ENCODE measurements at places on chromosomes 12 and 14. TPM values are rescaled to one million over a fixed set of nuclear protein-coding genes. Genes with fewer than 3 reads are reported as not detected.

BEST3 gene
- total RNA-seq = not detected

DNA sequence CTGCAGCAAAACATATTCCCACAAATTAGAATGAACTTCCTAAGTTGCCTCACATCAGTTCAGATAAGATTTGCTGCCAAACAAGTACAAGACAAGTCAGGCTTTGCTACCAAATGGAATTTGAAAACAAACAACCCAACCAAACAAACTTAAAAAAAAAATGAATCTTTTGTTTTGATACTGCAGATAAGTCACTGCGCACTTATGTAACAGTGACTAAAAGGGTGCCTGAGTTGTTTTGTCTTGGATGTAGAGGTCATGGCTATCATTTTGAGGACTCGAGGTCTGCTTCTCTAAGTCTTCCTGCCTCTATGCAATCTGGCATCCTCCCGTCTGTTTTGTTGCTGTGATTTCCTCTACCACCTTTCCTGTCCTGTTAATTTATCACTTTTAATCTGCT, 11.1 kb upstream of the EPS8 start:
- DNase-seq = no peak
- H3K27ac ChIP-seq = no peak overlapping the region
- no peak overlapping the region for H3K4me3 ChIP-seq

DNA sequence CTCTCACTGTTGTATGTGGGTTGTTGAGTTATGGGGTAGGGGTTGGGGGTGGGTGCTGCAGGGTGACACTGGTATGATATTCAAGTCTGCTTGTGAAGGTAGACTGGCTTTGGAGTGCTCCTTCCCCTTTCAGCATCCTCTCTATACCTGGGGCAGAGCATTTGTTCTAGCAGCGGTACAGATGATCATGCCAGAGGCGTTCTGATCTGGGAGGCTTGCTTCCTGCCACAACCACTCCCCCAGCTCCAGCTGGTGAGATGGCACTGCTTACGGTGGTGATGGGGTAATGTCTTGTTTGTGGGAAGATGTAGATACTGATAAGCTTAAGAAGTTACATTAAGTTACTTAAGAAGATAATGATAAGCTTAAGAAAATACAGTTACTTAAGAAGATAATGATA, 131.8 kb downstream of the ERC1 start:
- H3K4me3 ChIP-seq = no peak overlapping the region
- peak; percentile 75 for DNase-seq
- H3K27ac ChIP-seq = no peak overlapping the region
- no peaks in the 10 kb centered on the region for H3K36me3 ChIP-seq
- peaks cover 13% of the 10 kb centered on the region for H3K4me1 ChIP-seq

GRCh38 chr14:25239170-25239569, 189.2 kb upstream of the STXBP6 start:
- H3K36me3 ChIP-seq = no peaks in the 10 kb centered on the region
- no peak overlapping the region for H3K4me3 ChIP-seq
- no peak overlapping the region for H3K27ac ChIP-seq

LBHD2 gene
- total RNA-seq = not detected

GRCh38 chr12:12195516-12195915, 71.3 kb downstream of the LRP6 start:
- DNase-seq = no peak
- peaks cover 42% of the 10 kb centered on the region for H3K27me3 ChIP-seq
- H3K36me3 ChIP-seq = no peaks in the 10 kb centered on the region
- no peak overlapping the region for H3K27ac ChIP-seq

GRCh38 chr14:57244106-57244505, 24.6 kb downstream of the EXOC5 start:
- no peak overlapping the region for H3K4me3 ChIP-seq
- peaks cover 16% of the 10 kb centered on the region for H3K36me3 ChIP-seq
- DNase-seq = no peak
- no peak overlapping the region for H3K27ac ChIP-seq
- H3K27me3 ChIP-seq = no peaks in the 10 kb centered on the region

SMCO2 gene
- not detected for total RNA-seq

TEP1 gene
- total RNA-seq = 83.2 TPM

- H3K27ac ChIP-seq = no peak overlapping the region
- no peak for DNase-seq
- no peaks in the 10 kb centered on the region for H3K4me1 ChIP-seq
- H3K36me3 ChIP-seq = no peaks in the 10 kb centered on the region
- no peaks in the 10 kb centered on the region for H3K27me3 ChIP-seq
- H3K4me3 ChIP-seq = no peak overlapping the region
Observed at GRCh38 chr12:125533434-125534029, 468.3 kb downstream of the AACS start.

- no peak overlapping the region for H3K27ac ChIP-seq
- DNase-seq = no peak
- H3K27me3 ChIP-seq = no peaks in the 10 kb centered on the region
- no peak overlapping the region for H3K4me3 ChIP-seq
- no peaks in the 10 kb centered on the region for H3K4me1 ChIP-seq
Observed at GRCh38 chr14:33851366-33851765, 99.5 kb downstream of the EGLN3 start.

GRCh38 chr14:45140661-45141187, 5.0 kb downstream of the FANCM start:
- no peak for DNase-seq
- no peaks in the 10 kb centered on the region for H3K36me3 ChIP-seq
- no peak overlapping the region for H3K4me3 ChIP-seq
- H3K27me3 ChIP-seq = no peaks in the 10 kb centered on the region
- peaks cover 7% of the 10 kb centered on the region for H3K4me1 ChIP-seq

MTRFR gene
- 16.2 TPM for total RNA-seq

DNA sequence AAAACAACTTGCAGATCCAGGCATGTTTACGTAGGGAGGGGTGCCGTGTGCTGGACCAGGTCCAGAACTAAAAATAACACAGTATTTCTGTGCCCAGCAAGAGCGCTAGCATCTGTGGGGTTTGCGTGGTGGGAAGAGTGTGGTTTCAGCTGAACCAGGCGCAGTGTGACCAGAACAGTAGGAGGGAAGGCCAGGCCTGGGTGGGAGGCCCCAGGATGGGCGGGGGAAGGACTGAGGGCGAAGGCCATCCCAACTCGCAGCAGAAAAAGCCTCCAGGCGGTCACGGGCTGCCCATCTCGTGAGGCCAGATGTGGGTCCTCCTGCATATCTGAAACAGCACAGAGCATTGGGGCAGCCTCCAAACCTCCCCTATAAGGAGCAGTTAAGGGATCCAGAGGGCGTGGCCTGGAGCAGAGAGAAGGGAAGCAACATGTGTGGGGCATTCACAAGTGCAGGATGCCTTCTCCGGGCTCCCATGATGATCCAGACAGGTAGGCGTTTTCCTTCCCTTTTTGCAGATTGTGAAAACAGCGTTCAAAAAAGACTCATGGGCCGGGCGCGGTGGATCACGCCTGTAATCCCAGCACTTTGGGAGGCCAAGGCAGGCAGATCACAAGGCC, 17.8 kb upstream of the CD9 start:
- DNase-seq = no peak
- H3K4me1 ChIP-seq = peaks cover 4% of the 10 kb centered on the region
- H3K36me3 ChIP-seq = no peaks in the 10 kb centered on the region

APOLD1 gene
- total RNA-seq = 1.6 TPM

- no peak overlapping the region for H3K27ac ChIP-seq
- DNase-seq = no peak
- peaks cover 30% of the 10 kb centered on the region for H3K36me3 ChIP-seq
Observed at GRCh38 chr12:63787306-63787705, 7.6 kb downstream of the RXYLT1 start.

DNA sequence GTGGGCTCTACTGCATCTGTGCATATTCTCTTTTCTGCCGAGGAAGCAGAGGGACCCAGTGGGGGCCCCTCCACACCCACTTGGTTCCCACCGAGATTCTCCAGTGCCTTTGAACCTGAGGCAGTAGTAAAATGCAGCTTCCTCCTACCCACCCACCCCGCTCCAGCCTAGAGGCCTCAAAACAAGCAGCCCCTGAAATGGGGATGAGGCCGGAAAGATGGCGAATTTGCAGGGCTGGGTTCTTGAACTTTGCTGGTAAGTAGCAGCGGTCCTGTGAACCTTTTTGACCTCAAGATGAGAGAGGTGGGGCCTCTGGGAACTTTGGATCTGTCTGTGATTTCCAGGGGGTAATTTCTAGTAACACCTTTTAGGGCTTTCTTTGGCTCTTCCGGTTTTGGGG, 15.4 kb downstream of the PLEKHG3 start:
- H3K36me3 ChIP-seq = peaks cover 4% of the 10 kb centered on the region
- H3K27me3 ChIP-seq = no peaks in the 10 kb centered on the region
- H3K4me3 ChIP-seq = no peak overlapping the region
- H3K4me1 ChIP-seq = peaks cover 99% of the 10 kb centered on the region

TMTC1 gene
- total RNA-seq = 0.50 TPM

KRT74 gene
- 1.2 TPM for total RNA-seq

GPR84 gene
- 4.9 TPM for total RNA-seq

GRCh38 chr12:65631621-65632111, 192.6 kb upstream of the HMGA2 start:
- no peak for DNase-seq
- no peak overlapping the region for H3K27ac ChIP-seq
- H3K4me3 ChIP-seq = no peak overlapping the region
- H3K4me1 ChIP-seq = no peaks in the 10 kb centered on the region

GRIN2B gene
- total RNA-seq = not detected

ZBTB39 gene
- 9.5 TPM for total RNA-seq

C2CD5 gene
- total RNA-seq = 31.2 TPM

GRCh38 chr12:63064080-63064479, 86.9 kb downstream of the AVPR1A start:
- H3K4me3 ChIP-seq = no peak overlapping the region
- no peak for DNase-seq
- H3K4me1 ChIP-seq = no peaks in the 10 kb centered on the region
- no peaks in the 10 kb centered on the region for H3K27me3 ChIP-seq
- H3K36me3 ChIP-seq = no peaks in the 10 kb centered on the region

DNA sequence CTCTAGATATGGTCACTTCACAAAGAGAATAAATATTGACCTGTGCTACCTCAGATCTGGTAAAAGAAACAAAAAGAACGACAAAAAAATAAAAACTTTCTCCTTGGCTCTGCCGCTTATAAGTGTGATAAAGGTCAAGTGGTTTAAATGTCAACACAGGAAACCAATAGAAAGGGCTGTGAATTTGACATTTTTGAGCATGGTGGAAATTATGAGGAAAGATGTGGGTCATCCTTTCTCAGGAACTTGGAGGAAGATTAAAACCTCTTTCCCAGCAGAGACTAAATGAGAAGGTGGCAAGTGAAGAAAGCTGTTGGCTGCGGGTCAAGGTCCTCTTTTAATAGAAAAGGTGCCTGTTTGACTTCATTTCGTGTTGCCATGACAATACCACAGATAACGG, 28.2 kb downstream of the TESPA1 start:
- H3K4me1 ChIP-seq = peaks cover 19% of the 10 kb centered on the region
- H3K36me3 ChIP-seq = peaks cover 20% of the 10 kb centered on the region
- peak overlapping the region; percentile 65 for H3K27ac ChIP-seq
- no peak overlapping the region for H3K4me3 ChIP-seq
- H3K27me3 ChIP-seq = no peaks in the 10 kb centered on the region

- no peaks in the 10 kb centered on the region for H3K4me1 ChIP-seq
- no peak for DNase-seq
- no peaks in the 10 kb centered on the region for H3K27me3 ChIP-seq
- H3K27ac ChIP-seq = no peak overlapping the region
- no peaks in the 10 kb centered on the region for H3K36me3 ChIP-seq
Observed at GRCh38 chr12:40911676-40912075, 219.4 kb downstream of the CNTN1 start.

DNA sequence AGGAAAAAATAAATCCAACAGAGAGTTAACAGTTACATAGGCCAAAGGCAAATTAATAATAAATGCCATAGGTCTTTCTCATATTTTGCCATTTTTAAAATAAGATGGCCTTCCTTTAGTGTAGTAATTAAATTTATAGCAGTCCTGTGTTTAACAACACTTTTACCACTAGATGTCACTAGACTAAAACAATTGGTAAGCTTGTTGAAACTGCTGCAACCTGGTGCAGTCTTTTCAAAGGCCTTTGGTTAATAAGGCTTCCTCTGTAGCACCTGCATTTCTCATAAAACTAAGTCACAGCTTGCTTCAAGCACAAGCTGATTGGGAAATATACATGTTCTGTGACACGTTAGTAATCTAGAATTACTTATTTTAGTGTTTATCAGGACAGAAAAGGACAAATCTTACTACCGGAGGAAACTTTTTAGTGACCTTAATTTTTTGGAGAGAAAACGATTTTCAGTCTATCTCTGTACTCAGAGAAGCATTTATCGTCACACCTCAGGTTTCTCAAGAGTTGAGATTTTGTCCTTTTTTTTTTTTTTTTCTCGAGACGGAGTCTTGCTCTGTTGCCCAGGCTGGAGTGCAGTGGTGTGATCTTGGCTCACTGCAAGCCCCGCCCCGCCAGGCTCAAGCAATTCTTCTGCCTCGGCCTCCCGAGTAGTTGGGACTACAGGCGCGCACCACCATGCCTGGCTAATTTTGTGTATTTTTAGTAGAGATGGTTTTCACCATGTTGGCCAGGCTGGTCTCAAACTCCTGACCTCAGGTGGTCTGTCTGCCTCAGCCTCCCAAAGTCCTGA, 20.0 kb downstream of the BORCS5 start:
- no peak overlapping the region for H3K27ac ChIP-seq
- no peak for DNase-seq

- H3K36me3 ChIP-seq = no peaks in the 10 kb centered on the region
- H3K27ac ChIP-seq = no peak overlapping the region
- DNase-seq = no peak
- no peaks in the 10 kb centered on the region for H3K27me3 ChIP-seq
- H3K4me3 ChIP-seq = no peak overlapping the region
- no peaks in the 10 kb centered on the region for H3K4me1 ChIP-seq
Observed at GRCh38 chr12:111287125-111287900, 81.6 kb downstream of the PHETA1 start.

DNA sequence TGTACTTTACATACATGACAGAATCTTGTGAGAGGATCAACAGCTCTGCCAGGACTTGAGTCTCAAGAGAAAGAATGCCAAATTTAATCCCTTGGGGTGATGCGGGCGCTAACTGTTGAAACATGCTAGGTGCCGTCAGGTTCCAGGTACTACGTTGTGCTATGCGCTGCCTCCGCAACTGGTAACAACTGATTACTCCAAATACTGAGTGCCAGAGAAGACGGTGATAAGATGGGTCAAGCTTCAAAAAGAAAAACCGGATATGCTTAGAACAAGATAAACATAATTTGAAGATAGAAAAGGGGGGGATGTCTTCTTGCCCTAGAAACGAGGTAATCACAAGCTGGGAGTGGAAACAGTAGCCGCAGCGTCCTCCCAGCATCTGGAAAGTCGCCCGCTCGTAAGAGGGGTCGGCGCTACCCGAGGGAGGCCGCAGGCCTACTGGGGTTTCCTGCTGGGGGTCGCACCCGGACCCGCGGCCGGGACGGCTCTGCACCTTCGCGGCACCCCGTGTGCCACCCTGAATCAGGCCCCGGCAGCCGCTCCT, 678 bp downstream of the ZBTB25 start:
- peak overlapping the region; percentile 99 for H3K4me3 ChIP-seq
- H3K27me3 ChIP-seq = no peaks in the 10 kb centered on the region
- DNase-seq = peak; percentile 63
- H3K27ac ChIP-seq = peak overlapping the region; percentile 100

DNA sequence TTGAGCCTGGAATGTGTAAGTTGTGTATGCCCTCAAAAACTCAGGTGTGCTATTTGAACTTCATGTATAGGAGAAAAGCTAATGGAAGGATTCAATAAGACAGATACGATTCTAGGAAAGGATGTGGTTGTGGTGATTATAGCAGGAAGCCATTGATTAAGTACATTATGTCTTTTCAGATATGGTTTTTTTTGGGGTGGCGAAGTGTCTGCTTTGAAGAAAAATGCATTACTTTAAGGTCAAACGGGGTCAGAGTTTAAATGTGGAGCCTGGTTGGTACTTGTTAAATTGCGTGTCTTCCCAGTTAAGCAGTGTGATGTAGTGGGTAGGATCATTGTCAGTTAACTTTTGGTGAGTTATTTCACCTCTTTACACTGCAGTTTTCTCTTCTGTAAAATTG, 13.0 kb upstream of the NUP107 start:
- DNase-seq = no peak
- no peak overlapping the region for H3K4me3 ChIP-seq
- no peaks in the 10 kb centered on the region for H3K27me3 ChIP-seq
- peak overlapping the region; percentile 56 for H3K27ac ChIP-seq

TPH2 gene
- not detected for total RNA-seq

All from natural killer cell (primary cell).